ENCODE measurements at places on chromosomes 16 and 17. TPM values are rescaled to one million over a fixed set of nuclear protein-coding genes. Genes with fewer than 3 reads are reported as not detected.

The DLX4 gene
- total RNA-seq, result under 0.01 TPM

The CASKIN1 gene
- not detected for total RNA-seq

The SLC47A1 gene
- total RNA-seq, result 1.1 TPM

The TP53TG3C gene
- total RNA-seq, result not detected

The CYLD gene
- 61.9 TPM for total RNA-seq

The MYH8 gene
- not detected for total RNA-seq

The OR3A3 gene
- not detected for total RNA-seq

The TPSD1 gene
- not detected for total RNA-seq

The IL34 gene
- 5.6 TPM for total RNA-seq

The POLR3E gene
- total RNA-seq, result 19.2 TPM

The KRTAP1-1 gene
- total RNA-seq, result 2.4 TPM

The KRT32 gene
- total RNA-seq, result not detected

The MMP15 gene
- total RNA-seq, result 7.7 TPM

The KRTAP17-1 gene
- total RNA-seq, result not detected

The STAC2 gene
- total RNA-seq, result under 0.01 TPM

The MYL11 gene
- not detected for total RNA-seq

The PTGES3L gene
- total RNA-seq, result 0.29 TPM

The CAVIN1 gene
- 988 TPM for total RNA-seq

The TNRC6A gene
- total RNA-seq, result 38.0 TPM

The TMC8 gene
- not detected for total RNA-seq

The ITGA3 gene
- 81.4 TPM for total RNA-seq

The NOD2 gene
- 0.29 TPM for total RNA-seq

The CFAP97D1 gene
- not detected for total RNA-seq

The PPP1R27 gene
- total RNA-seq, result not detected

The GAS2L2 gene
- total RNA-seq, result not detected

Measured in osteoblast (primary cell).